ENCODE measurements at places on chromosomes 7 and 10. TPM values are rescaled to one million over a fixed set of nuclear protein-coding genes. Genes with fewer than 3 reads are reported as not detected.

The CTAGE4 gene
- polyA plus RNA-seq = 0.04 TPM

GRCh38 chr10:59718257-59718656, 8.6 kb upstream of the SLC16A9 start:
- DNase-seq = no peak

GRCh38 chr7:80918399-80918798, 452 bp downstream of the SEMA3C start:
- DNase-seq = no peak

GRCh38 chr7:74655768-74656440, 1.6 kb upstream of the GTF2I start:
- no peak for DNase-seq

DNA sequence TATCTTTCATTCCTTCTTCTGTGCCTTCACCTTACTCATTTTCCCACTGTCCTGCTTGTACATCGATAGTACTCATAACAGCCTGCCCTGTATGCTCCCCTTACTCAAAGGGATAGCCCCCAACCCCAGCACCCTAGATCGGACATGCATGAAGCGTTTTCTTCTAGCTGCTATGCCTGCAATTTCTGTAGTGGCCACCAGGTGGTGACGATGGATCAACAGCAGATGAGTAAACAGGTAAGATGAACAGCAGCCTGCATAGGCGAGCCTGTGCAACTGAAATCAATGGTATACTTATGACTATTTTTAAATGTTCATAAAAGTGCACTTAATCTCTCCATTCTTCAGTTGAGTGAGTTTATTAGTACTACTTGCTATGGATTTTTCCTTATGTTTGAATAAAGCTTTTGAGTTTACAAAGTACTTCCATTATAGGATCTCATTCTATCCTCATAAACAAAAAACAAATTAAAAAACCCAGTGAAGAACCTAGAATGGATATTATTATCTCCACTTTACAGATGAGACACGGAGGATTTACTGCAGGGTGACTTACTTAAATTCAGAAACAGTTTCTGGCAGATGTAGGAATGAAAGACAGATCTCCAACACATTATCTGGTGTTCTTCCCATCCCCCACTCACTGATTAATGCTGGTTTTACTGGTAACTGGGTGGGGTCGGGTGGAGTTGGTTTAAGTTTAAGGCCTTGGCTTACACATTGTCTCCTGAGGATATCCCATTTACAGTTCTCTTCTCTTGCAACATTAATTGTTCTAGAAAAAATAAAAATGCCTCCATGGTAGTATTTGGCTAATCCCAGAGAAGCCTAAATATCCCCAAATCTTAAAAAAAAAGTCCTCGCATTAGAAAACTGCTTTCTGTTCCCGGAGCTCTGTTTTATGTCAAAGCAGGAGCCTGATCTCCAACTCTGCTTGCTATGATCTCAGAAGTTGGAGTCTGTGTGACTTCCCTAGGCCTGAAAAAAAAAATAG, 222.1 kb downstream of the GLI3 start:
- no peak for DNase-seq

Measured in AG04450 (cell line).